Lung (tissue), 17 donors: ENCODE measurements at places on chromosomes 12 and 14.

- DNase-seq: no peak
Observed at GRCh38 chr12:122845865-122846621, 10.8 kb downstream of the HIP1R start.

GRCh38 chr12:77294016-77294415, 228.6 kb upstream of the E2F7 start:
- DNase-seq: no peak

DNA sequence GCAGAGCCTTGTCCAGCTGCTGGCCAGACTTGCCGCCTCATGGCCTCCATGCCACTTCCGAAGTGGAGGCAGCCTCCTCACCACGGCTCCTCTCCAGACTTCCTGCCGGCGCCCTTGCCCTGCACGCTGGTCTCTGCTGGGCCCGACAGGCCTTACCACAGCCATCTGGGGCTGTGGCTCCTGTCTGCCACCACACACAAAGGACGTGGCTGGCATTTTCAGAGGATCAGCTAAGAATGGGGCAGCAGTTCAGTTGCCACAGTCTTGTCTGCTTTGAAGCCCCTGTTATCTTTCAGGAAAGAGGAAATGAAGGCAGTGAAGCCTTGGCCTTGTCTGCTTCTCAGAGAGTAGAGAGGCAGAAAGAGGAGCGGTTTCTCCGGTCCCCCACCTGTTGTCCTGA, 178.0 kb upstream of the FKBP4 start:
- DNase-seq: no peak

DNA sequence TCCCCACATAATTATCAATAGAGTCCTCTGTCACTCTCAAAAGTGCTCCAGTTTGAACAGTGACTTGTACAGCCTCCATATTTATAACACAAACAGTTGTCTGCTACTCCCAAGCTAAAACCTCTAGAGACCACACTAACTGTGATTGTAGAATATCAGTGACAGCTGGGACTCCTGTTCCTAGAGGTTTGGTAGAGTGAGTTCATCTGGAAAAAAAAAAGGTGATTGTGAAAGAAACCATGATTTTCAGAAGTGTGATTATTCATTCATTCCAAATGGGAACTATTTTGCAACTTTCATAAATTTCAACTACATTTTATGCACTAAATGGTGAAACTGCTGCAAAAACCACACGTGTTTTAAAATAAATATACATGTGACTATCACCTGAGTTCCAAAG, 128.0 kb upstream of the PLXNC1 start:
- DNase-seq: no peak

- no peak for DNase-seq
Observed at GRCh38 chr12:40829738-40830144, 137.5 kb downstream of the CNTN1 start.

GRCh38 chr12:70756791-70757190, 119.6 kb upstream of the PTPRB start:
- no peak for DNase-seq

DNA sequence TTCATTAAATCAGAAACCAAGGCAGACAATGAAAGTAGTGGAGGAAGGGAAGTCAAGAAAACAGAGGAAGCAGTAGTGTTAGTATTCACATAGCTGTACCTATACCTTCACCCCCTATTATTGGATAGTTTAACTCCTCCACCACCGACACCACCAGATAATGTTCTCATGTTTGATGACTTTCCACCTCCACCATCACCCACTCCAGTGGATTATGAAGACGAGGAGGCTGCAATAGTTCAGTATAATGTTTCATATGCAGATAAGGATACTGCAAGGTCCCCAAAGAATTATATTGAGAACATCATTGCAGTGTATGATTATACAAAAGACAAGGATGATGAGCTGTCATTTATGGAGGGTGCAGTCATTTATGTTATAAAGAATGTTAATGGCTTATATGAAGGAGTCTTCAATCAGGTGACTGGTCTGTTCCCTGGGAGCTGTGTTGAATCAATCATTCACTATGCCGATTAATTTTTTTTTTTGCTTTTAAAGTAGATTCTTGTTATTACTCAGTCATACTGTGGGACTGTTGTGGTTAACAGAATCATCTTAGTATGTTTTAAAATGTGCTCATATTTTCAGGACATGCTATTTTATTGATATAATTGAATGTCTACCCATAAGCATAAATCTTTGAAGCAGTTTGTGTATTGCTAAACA, 32.2 kb upstream of the KTN1 start:
- no peak for DNase-seq

- peak; percentile 81 for DNase-seq
Observed at GRCh38 chr12:119208626-119209061, 29.9 kb downstream of the HSPB8 start.

- no peak for DNase-seq
Observed at GRCh38 chr12:68962877-68963855, 30.2 kb upstream of the CPM start.

- DNase-seq: no peak
Observed at GRCh38 chr12:40149673-40150260, 43.9 kb upstream of the SLC2A13 start.

DNA sequence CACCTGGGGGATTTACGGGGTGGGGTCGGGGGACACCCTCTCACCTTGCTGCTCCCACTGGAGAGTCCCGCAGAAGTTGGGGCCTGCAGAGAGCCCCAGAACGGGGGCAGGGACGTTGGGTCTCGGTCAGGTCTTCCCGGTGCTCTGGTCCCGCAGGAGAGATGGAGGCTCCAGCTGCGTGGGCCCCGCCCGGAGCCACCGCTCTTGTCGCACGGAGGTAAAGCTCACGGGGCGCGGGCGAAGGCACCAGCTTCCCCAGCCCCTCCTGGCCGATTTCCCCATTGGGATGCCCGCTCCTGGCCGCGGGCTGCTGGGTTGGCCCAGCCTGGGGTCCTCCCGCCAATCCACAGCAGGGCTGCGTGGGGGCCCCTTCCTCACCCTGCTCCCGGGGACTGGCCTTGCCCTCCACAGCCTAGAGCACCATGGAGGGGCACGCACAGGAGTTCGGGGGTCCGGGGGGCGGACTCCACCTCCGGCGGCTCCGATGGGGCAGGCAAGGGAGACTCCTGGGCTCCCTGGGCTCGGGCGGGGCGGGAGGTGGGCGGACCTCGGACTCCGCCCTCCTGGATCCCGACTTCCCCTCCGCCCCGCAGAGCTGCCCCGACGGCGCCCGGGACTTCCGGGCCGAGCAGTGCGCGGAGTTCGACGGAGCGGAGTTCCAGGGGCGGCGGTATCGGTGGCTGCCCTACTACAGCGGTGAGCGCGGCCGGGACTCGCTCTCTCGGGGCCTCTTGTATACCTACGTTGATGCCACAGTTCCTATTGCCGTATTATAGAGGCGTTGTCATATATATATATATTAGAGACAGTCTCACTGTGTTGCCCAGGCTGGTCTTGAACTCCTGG, 8.4 kb downstream of the PAPLN start:
- peak; percentile 78 for DNase-seq

DNA sequence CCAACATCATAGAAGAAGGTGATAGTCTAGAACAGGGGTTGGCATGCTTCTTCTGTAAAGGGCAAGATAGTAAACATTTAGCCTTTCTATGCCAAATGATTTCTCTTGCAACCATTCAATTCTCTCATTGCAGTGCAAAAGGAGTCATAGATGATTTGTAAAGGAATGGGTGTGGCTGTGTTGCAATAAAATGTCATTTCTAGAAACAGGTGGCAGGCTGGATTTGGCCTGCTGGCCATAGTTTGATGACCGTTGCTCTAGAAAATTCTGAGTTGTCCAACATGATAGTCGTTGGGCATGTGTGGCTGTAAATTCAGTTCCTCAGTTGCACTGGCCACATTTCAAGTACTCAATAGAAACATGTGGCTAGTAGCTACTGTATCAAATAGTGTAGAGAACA, 21.7 kb downstream of the SMCO2 start:
- DNase-seq: no peak

DNA sequence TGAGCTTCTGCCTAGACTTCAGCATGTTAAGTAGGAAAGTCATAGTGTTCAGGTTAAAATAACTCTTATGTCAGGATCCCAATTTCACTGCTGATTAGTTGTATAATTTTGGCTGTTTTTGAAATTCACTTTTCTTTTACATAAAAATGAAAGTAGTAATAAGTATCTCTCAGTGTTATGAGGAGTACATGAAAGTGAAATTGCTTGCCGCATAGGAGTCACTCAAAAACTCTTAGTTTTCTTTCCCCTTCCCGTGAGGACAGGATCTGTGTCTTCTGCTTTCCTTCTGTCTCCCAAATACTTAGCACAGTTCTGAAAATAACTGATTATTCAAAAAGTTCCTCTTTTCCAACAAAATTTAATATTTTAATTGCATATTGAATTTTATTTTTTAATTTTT, 100.5 kb downstream of the SLC38A4 start:
- DNase-seq: no peak

- no peak for DNase-seq
Observed at GRCh38 chr14:54117396-54117795, 160.8 kb upstream of the BMP4 start.

- DNase-seq: no peak
Observed at GRCh38 chr12:75690296-75690955, 179.0 kb upstream of the KRR1 start.

DNA sequence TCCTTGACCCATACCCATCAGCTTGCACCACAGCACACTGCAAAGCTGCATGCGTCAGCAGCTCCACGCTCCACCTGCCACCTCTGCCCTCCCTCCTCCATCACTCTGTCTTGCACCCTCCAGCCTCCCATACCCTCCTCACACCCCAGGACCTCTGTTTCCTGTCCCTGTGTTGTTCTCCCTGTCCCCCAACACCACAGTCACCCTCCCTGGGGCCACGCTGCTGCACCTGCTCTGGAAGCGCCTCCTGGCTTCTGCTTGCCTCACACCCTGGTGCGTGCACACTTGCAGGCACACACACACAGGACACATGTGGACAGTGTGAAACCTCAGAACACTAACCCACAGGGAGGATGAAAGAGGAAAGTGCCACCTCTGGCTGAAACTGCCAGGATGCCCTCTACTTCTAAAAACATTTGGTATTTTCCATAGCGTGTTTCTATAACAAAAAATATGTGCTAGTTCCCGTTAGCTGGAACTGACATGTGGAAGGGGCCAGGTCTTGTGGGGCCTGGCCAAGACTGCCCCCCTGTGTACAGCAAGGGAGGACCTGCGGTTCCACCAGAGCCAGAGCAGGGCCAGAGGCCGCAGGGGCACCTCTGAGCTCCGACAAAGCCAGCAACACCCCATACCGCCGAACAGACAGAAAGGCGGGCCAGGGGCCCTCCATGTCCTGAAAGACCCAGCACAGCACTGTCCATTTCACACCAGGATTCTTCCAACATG, 10.0 kb downstream of the BRF1 start:
- no peak for DNase-seq

- no peak for DNase-seq
Observed at GRCh38 chr14:103738166-103738565, 22.6 kb downstream of the ZFYVE21 start.

DNA sequence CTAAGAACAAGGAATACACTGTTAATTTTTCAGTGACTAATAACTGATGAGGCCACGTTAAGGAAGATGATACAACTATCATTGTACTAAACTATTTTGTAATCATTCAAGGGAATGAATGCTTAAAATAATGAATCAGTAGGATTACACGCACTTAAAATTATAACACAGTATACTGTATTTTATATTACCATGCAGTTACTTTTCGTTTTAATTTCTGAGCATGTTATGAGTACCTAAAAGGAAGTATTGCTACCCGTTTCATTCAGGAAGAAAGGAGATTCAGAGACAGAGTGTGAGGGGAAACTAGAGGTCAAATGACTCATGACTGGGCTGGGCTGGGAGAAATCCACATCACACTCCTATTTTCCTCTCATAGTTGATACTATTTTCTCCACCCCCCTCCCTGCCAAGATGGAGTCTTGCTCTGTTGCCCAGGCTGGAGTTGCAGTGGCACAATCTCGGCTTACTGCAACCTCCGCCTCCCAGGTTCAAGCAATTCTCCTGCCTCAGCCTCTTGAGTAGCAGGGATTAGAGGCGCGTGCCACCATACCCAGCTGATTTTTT, 202.0 kb downstream of the PPM1H start:
- DNase-seq: no peak

GRCh38 chr12:52581066-52581465, 7.4 kb upstream of the KRT74 start:
- DNase-seq: no peak

GRCh38 chr12:118984161-118984943, 3.0 kb downstream of the SRRM4 start:
- no peak for DNase-seq

DNA sequence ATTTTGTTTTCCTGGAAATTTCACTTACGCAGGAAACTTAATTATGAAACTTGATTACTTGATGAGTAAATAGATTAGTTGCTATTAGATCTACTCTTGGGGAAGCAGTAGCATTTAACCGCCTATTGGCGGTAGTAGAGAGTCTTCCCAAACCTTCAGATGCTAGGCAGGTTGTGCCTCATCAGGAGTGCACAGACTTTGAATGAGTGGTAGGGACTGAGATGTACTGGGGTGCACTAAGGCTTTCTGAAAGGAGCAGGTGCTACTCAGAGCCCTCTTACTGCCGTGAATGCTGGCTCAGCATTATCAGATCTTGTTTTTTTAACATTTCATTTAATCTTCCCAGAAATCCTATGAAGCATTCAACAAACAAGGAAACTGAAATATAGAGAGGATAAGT, 7.7 kb downstream of the GATC start:
- DNase-seq: no peak

GRCh38 chr12:39355841-39356240, 87.1 kb downstream of the KIF21A start:
- no peak for DNase-seq

DNA sequence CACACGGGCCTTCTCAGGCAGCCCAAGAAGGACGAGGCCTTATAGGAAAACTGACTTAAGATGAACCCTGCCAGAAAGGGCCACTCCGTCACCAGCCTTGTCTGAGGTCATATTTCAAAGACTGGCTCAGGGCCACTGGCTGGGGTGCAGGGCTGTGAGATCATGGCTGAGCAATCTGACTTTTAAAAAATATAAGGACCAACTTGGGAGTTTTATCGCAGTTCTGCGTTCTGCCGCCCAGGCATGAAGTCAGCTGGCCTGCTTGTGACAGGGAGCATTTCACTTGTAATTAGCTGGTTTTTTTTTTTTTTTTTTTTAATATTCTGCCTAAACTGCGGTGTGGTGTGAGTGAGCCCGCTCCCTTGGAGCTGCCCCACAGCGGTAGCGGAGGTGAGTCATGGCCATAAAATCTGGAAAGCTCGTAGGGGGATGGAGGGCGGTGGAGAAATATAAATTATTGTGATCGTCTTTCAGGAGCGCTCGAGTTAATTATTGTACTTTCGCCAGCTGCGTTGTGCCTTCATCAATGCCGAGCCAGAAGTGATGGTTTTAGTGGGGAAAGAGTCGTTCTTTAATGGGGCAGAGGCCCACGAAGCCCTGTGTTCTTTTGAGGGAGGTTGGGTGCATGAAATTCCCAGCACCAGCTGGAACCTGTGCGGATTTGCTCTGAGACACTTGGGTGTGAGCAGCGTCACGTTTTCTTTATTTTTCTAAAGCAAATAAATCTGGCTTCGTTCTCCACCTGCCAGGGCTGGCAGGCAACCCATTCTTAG, 231.9 kb downstream of the C12orf75 start:
- DNase-seq: peak; percentile 76

DNA sequence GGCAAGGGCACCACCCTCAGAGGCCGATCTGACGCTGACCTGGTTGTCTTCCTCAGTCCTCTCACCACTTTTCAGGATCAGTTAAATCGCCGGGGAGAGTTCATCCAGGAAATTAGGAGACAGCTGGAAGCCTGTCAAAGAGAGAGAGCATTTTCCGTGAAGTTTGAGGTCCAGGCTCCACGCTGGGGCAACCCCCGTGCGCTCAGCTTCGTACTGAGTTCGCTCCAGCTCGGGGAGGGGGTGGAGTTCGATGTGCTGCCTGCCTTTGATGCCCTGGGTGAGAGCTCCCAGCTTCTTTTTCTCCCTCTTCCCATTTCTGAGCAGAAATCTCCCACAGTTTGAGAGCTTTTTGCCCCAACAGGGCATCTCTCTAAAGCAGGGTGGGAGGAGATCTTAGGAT, 1.8 kb downstream of the OAS1 start:
- no peak for DNase-seq
